ENCODE measurements at places on chromosomes 5 and 9.

GRCh38 chr5:178532236-178532635 is 58.0 kb downstream of the COL23A1 start:
- DNase-seq: no peak

DNA sequence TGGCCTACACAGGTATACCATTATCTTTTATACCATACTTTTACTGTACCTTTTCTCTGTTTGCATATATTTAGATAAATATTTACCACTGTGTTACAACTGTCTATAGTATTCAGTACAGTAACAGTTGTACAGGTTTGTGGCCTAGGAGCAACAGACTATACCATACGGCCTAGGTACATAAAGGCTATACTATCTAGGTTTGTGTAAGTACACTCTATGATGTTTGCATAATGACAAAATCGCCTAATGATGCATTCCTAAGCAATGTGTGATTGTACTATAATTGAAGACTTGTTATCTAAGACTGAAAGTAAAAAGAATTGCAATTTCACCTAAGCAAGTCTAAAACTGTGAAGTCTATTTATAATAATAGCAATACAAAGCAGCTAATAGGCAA is 3.9 kb downstream of the C9orf72 start:
- no peak for DNase-seq

GRCh38 chr5:36300927-36301540 is 668 bp downstream of the RANBP3L start:
- DNase-seq: no peak

DNA sequence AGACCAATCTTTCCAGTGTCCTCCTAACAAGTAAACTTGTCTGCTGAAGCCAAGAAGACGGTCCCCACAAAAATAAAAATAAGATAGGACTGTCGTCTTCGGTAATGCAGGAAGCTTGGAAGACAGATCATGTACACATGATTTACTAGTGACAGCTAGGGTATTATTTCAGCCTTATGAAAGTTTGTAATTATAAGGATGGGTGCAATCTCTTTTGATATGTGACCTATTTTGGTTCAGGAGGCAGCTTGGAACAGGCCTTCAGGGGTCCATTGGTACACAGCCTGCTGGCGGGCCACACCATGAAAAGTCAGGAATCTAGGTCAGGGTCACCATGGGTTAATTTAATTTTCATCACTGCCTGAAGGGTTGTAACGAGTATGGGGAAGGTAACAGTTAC is 13.7 kb upstream of the MEIKIN start:
- no peak for DNase-seq

DNA sequence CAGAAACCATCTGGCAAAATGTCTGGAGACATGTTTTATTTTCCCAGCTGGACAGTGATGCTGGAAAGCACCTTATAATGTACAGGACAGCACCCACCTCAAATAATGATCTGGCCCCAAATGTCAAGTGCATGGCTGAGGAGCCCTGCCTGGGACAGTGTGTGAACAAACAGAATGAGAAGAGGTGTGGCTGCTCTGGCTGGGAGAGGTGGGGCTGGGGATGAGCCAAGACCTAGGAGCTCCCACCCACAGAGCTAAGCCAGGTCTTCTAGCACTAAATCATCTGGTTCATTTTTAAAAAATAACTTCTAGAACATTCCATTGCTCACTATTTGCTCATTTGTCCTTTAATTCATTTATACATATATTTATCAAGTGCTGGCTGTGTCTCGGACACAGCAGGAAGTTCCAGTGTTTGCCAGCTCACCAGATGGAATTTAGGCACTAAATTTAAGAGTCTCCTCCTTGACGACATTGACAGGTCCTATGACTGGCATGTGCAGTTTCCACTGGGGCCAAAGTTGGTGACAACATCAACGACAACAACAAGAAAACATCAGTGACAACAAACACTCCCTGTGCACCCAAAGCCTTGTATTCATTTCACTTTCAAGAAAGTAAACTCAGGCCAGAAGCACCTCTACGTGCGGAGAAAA is 59.1 kb downstream of the GTF3C4 start:
- no peak for DNase-seq

DNA sequence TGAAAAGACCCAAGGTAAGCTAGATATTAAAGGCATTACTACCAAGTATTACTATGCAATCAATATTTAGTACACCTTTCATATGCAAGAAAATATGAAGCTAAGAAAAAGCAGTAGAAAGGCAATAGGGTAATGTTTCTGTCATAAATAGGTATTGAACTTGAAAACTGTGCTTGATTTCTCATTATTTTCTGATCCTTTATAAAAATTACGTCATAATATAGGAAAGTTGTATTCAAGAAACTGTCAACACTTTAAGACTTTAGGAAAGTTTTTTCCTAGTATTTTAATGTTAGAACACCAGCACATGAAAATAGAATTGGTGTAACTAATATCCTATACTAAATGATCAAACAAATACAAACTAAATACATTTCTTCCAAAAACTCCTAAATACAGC is 133.2 kb downstream of the EDIL3 start:
- DNase-seq: no peak

- DNase-seq: no peak
Measured at GRCh38 chr5:41883243-41883642, 13.0 kb upstream of the OXCT1 start.

- no peak for DNase-seq
Measured at GRCh38 chr5:34020726-34021125, 12.9 kb upstream of the AMACR start.

- DNase-seq: no peak
Measured at GRCh38 chr9:131346559-131346958, 47.3 kb upstream of the PRRC2B start.

All from hepatic stellate cell (primary cell).